ENCODE measurements at places on chromosomes 1 and 21.

GRCh38 chr1:222909586-222909985 lies 94.7 kb downstream of the DISP1 start:
- DNase-seq = no peak

GRCh38 chr1:206513312-206514111 lies 6.2 kb downstream of the RASSF5 start:
- no peak for DNase-seq

GRCh38 chr1:56331207-56331891 lies 248.0 kb downstream of the PLPP3 start:
- no peak for DNase-seq

GRCh38 chr1:88514544-88515060 lies 169.5 kb upstream of the PKN2 start:
- no peak for DNase-seq

DNA sequence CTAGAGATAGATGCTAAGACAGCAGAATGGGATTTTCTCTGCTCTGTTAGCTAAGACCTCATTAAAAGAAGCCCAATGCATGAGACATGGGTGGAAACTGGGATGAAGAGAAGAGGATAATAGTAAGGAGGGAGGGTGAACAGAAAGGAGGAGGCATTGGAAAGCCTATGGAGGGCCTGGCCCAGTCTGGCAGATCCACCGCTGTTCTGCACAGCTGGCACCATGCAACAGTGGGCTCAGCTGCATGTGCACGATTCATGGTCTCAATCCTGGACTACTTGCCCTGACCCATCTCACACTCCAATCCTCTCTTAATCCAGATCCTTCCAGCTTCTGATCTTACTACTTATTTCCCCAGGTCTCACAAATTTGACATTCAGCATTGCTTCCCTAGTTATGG lies 2.2 kb downstream of the PHC2 start:
- DNase-seq = no peak

GRCh38 chr1:238954865-238955264 lies 431.5 kb upstream of the CHRM3 start:
- no peak for DNase-seq

DNA sequence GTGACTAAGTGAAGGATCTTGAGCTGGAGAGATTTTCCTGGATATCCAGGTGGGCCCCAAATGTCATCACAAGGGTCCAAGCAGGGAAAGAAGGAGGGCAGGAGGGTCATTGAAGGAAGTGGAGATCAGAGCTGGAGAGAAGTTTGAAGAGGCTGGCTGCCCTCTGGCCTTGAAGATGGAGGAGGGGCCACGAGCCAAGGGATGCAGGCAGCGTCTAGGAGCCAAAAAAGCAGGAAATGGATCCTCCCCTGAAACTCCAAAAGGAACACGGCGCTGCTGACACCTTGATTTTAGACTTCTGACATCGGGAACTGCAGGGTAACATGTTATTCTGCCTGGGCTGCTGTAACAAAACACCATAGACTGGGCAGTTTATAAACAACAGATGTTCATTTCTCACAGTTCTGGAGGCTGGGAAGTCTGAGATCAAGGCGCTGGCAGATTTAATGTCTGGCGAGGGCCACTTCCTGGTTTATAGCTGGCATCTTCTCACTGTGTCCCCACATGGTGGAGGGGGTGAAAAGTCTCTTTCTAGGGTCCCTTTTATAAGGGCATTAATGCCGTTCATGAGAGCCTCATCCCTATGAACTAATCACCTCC lies 28.8 kb upstream of the ZBTB21 start:
- DNase-seq = no peak

DNA sequence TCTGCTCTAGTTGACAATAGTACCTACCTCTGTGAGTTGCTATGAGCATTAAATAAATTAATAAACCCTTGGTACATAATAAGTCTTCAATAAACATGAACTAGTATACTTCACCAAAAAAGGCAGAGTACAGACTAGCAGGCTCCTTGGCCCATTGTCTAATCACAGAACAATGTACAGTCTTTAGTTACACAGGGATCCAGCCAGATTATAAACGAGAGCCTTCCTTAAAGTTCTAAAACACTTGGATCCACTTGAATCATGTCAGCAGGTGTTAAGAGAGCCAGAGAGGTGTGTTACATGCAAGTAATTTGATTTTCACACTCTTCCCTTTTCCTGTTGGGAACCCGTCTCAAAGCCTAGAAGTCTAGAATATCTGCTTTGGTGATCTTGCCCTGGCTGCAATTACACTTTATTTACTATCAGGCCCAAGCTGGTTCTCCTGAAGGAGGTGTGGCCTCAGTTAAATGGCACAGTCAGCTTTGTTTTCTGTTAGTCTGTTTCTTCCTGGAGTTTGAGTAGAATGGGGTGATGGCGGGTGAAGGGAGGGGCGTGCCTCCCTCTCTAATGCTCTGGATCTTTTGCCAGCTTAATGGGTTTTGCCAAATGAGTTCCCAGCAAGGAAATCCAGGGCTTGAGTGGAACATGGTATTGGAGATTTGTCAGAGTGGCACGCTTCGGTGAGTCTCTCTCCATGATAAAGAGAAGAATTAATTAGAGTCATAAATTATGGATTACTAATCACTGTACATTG lies 570.9 kb upstream of the CAMK1G start:
- DNase-seq = no peak

GRCh38 chr1:236065509-236066005 lies 667 bp upstream of the NID1 start:
- no peak for DNase-seq

GRCh38 chr21:42777064-42777756 lies 102.1 kb downstream of the WDR4 start:
- DNase-seq = no peak

DNA sequence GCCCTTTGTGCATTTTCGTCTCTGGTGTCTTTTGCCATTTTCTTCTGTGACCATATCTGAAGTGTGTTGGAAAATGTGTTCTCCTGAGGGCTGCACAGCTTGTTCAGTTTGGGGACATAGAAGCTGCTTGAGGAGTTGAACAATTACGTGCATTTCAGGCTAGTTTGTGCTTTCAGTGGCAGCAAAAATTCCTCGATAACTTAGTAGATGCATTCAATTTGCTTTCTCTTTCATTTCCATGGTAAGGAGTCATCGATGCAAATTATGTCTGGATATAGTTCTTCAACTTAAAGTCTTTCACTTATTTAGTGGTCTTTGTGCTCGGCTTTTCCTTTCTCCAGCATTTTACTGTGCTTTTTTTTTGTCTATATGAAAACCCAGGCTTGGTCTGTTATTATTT lies 441.5 kb downstream of the PLA2G4A start:
- DNase-seq = no peak

DNA sequence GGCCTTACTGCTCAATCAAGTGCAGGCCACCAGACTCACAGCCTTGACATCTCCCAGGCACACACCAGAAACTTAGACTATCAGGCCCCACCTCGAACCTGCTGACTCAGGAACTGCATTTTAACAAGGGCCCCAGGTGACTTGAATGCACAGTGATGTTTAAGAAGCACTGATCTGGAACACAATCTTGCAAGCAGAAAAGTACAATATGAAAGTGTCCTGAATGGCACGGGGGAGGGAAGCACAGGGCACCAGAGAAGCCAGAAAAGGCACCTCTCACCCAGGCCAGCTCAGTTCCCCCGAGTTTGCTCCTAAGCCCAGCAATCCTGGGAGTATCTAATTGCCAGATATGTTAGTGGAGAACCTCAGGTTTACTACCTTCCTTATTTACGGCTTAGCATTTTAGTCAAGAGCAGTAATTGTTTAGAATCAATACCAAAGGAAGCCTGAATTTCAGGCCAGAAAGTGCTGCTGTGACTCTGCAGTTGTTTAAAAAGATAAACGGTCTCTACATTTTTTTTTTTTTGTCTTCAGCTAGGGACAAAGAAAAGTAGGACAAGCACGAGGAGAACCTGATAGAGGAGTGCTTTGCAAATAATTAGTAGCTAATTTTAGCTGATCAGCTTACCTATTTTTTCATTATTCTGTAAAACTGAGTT lies 50.9 kb upstream of the CDC42BPA start:
- DNase-seq = no peak

GRCh38 chr1:38297246-38297645 lies 250.7 kb upstream of the POU3F1 start:
- DNase-seq = no peak

DNA sequence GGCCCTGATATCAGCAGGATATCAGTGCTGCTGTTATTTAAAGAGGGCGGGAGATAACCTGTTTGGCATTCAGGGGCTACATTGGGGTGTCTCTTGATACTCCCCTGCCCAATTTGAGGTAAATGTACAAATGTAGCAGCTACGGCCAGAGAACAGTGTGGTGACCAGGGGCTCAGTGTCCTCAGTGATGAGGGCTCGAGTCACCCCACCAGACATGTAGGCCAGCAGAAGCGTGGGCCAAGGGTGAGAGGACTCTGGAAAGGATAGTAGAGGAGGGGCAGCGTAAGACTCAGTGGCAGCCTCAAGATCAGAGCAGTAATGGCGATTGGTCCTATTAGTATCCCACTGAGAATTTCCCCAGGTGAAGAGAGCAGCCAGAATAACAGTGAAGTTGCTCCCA lies 108.4 kb downstream of the XCL2 start:
- DNase-seq = no peak

DNA sequence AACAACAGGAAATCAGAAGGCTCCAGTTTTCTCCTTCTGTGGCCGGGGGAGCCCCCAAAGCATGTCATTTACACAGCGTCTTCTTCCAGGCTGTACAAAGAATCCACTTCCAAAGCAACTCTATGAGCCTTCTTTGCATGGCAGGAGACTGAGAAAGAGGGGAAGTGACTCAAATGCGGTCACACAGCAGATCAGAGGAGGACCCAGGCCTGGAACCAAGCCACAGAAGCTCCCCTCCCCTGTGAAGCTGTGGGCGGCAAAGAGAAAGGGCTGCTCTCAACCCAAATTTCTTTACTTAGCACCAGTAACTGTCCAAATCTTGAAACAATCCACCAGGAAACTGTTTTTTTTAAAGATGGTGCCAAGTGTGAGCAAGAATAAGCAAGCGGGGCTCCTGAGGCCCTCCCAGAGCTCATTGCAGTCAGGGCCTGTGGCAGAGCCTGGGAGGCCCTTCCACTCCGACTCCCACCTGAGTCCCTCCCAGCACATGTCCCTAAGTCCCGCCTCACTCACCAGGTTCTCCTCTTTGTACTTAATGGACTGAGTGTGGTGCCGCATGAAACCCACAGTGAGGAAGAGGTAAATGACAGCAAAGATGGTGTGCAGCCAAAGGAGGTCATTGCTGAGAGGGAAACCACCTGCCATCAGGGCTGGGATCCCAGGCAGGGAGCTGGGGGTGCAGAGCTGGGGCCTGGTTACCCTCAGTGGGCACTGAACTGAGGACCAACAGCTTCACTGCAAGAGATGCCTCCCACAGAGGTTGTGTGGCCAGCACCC lies 15.9 kb downstream of the TMEM63A start:
- DNase-seq = no peak

DNA sequence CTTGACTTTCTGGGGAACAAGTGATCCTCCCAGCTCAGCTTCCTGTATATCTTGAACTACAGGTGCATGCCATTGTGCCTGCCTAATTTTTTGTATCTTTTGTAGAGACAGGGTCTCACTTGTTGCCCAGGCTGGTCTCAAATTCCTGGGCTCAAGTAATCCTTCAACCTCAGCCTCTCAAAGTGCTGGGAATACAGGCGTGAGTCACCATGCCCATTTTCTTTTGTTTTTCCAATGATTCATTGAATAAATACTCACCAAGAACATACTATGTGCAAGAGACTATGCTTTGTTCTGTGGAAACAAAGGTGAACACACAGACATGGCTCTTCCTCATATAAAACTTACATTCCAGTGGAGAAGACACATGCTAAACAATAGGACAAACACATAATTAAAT lies 407.8 kb upstream of the DAB1 start:
- DNase-seq = no peak

DNA sequence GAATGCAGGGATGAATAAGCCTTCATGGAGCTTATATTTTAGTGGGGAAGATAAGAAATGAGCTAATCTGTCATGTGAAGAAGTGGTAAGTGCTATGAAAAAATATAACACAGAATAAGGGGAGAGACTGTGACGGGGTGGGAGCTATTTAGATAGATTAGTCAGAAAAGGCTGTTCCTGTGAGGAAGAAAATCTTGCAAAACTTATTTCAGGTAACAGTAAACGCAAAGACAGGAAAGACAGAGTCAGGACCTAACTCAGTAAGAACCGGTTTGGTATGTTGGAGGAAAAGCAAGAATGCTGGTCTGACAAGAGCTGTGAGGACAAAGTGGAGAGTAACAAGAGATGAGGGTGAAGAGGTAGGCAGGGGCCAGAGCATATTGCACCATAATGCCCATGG lies 22.0 kb downstream of the GNAI3 start:
- DNase-seq = no peak

- DNase-seq = no peak
Observed at GRCh38 chr1:19169642-19170041, 40.4 kb downstream of the UBR4 start.

- DNase-seq = no peak
Observed at GRCh38 chr1:117656202-117656641, 50.4 kb downstream of the TENT5C start.

DNA sequence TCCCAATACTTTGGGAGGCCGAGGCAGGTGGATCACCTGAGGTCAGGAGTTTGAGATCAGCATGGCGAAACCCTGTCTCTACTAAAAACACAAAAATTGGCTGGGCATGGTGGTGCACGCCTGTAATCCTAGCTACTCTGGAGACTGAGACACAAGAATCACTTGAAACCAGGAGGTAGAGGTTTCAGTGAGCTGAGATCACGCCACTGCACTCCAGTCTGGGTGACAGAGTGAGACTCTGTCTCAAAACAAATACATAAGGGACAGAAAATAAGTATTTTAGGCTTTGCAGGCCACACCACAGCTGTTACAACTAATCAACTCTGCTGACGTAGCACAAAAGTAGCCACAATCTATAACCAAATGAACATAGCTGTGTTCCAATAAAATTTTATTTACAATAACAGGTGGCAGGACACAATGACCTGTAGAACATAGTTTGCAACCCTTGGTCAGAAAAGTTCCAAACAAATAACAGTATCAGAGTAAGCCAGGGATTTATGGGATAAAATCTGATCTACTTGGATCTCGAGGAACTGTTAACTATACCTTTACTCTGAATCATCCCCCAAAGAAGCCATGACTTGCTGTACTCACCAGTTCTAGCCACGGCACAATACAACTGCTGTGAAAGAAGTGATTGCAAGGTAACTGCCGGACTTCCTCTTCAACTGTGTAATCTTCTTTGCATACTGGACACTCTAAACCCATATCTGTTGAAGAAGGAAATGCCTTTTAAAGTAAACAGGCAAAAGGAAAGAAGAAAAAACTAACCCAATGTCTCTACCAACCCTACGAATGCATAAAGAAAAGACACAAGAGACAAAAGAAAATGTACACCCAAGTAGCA lies 28.3 kb downstream of the CD160 start:
- DNase-seq = no peak

- no peak for DNase-seq
Observed at GRCh38 chr1:7491109-7491817, 279.8 kb upstream of the VAMP3 start.

- DNase-seq = no peak
Observed at GRCh38 chr1:204841798-204842197, 28.9 kb upstream of the NFASC start.

- DNase-seq = peak; percentile 33
Observed at GRCh38 chr1:93804412-93804811, 74.6 kb downstream of the DNTTIP2 start.

- no peak for DNase-seq
Observed at GRCh38 chr1:71668065-71668464, 587.2 kb upstream of the ZRANB2 start.

- DNase-seq = peak; percentile 18
Observed at GRCh38 chr1:239387304-239388158, 1.2 kb downstream of the CHRM3 start.
